Activated naive CD4-positive, alpha-beta T cell treated with anti-CD3 and anti-CD28 coated beads, Interleukin-2, amount 50 U/mL, for 16 hours (primary cell): ENCODE measurements at places on chromosomes 2 and 18.

DNA sequence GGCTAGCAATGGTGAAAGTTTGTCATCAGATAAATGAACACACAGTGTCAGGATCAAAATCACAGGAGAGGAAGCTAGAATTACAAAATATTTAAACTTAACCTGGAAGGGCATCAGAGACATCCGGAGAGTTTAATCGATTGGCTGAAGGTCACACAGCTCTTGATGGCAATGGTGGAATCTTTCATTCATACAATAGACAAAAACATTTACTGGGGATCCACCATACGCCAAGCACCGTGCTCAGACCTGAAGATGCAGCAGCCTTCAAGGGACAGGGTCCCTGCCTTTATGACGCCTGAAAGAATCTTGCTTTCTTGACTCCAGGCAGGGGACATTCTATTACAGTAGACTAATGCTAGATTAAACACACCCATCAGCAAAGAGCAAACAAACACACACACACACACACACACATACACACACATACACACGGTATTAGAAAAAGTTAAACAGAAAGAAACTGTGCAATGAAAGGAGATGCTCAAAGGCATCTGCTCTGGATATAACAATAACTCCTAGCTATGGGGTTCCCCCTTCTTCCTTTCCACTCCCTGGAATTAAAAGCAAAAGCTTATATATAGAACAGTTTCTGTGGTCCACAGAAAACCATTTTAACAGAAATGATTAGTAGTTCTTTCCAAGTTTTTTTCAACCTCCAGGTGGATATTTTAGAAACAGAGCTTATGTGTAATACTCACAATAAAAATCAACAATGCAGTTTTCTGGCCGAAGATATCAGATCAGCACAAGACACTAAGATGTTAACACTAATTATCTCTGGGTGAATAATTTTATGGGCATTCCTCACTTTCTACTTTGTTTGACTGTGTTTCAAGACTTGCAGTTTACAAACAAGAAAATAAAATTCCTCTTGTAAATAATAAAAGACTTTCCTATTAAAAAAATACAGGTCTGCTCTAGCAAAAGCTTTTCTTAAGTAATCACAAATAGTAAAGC lies 151.7 kb downstream of the ANKRD44 start:
- no peak for DNase-seq

DNA sequence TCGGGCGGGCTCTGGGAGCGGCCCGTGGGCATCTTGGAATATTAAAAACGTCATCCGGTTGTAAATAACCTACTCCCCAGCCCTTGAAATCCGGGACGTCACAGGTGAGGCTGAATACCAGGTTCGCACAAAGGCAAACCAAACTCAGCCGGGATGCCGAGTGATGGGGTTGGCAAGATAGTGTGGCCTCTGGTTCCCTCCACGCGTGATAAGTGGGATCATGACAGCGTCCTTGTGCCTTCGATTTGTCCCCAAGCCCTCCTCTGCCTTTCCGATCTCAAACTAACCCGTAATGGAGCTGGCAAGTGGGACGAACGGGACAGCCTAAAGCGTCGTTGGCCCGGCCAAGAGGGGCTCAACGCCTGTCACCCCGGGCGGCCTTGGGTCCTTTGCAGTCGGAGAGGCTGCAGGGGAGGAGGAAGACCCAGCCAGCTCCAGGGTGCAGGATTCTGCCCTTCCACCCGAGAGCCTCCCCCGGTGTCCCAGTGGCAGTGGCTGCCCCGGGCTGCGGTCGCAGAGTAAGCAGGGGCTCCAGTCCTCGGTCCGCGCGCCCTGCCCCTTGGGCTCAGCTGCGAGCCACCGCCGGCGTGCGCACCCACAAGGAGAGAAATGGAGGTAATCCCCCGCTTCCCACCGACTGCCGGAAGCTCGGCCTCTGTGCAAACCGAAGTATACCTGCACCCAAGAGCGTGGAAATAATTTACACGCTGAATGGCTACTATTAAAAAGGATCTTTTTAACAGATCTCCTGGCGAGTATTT lies 13.4 kb upstream of the PAX3 start:
- DNase-seq = no peak

GRCh38 chr18:49723648-49724180 lies 89.6 kb downstream of the ACAA2 start:
- DNase-seq = no peak

DNA sequence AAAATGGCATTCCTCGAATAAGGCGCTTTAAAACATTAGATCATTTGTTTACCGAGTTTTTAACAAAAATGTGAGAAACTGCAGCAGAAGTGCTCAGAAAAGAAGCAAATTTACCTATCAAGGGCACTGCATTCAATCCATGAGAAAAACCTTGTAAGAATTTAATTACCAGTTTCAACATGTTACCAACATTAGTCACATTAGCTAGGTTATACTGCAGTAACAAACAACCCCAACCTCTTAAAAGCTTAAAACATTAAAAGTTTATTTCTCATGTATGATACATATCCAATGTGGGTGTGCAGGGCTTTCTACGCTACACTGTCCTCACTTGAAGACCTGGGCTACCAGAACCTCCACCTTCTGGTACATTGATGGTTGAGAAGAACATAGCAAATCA lies 68.1 kb upstream of the CCBE1 start:
- DNase-seq = no peak

DNA sequence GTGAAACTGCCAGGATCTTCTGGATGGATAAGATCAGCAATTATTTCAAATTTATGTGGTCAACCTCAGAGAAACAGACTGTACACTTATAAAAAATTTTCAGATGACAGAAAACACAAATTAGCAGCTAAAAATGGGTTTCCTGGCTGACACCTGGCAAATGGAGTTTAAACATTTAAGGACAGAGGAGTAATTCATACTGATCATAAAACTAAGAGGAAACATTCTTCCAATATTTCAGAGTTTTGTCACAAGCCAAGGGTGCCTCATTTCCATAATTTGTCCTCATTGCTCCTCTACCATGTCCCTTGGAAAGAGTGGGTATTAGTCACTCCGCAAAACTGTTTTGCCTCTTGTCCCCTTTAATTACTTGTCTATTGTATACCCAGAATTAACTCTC lies 70.2 kb downstream of the TMEFF2 start:
- DNase-seq = no peak

- no peak for DNase-seq
Observed at GRCh38 chr2:119156105-119156890, 2.3 kb downstream of the C1QL2 start.

DNA sequence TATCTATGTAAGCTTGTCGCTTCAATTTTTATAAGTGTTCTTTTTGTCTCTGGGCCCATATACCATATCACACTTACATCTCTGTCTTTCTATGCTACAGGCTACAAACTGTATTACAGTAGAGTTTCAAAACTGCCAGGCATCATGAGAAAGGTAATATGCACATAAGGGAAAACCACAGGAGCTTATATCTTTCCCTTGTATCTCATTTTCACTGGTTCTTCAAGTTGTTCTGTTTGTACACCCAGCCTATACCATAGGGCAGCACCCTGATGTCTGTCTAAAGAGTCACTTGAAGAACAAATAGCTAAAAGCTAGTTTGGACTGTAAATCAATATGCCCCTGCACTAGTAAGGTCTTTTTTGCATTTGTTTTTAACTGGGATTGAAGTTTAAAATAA lies 366.7 kb downstream of the FIGN start:
- no peak for DNase-seq

DNA sequence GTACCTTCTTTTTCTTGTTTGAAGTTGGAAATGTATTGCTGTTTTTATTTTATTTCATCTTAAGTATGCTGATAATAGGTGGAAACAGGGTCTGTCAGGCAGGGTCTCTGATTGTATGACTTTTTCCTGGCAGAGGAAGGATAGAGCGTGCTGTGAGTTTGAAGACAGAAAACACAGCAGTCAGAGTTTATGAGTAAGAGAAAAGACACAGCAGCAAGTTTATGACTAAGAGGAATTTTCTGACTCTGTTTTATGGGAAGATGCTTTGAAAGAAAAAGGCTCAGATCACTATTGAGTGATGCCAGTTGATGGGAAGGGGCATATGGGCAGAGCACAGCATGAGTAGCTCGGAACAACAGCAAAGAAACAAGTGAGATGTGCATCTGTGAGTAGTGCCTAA lies 379.1 kb downstream of the MEIS1 start:
- no peak for DNase-seq

DNA sequence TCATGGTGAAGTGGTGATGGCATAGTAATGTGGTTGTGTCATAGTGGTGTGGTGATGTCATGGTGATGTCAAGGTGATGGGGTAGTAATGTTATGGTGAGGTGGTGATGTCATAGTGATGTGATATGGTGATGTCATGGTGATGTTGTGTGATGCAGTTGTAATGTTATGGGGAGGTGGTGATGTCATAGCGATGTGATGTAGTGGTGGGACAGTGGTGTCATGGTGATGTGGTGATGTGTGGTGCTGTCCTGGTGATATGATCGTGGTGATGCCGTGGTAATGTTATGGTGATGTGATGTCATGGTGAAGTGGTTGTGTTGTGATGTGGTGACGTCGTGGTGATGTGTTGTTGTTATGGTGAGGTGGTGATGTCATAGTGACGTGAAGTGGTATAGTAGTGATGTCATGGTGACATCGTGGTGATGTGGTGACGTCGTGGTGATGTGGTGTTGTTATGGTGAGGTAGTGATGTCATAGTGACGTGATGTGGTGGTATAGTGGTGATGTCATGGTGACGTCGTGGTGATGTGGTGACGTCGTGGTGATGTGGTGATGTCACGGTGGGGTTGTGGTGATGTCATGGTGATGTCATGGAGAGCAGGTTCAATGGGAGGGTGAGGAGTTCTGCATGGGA lies 242.7 kb upstream of the MYT1L start:
- no peak for DNase-seq

- DNase-seq = no peak
Observed at GRCh38 chr2:140975237-140975636, 1155.6 kb downstream of the LRP1B start.

GRCh38 chr2:225735844-225736243 lies 336.3 kb downstream of the NYAP2 start:
- no peak for DNase-seq

DNA sequence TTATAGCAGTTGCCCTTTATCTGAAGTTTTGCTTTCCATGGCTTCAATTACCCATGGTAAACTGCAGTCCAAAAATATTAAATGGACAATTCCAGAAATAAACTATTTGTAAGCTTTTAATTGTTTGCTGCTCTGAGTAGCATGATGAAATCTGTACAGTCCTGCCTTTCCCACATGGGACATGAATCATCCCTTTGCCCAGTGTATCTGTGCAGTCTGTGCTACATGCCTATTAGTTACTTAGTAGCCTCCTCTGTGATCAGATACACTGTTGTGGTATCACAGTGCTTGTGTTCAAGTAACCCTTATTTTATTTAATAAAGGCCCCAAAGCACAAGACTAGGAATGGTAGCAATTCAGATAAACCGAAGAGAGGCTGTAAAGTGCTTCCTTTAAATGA lies 810.6 kb upstream of the PIK3C3 start:
- no peak for DNase-seq

- DNase-seq = no peak
Observed at GRCh38 chr2:170950221-170950761, 21.2 kb downstream of the GORASP2 start.

DNA sequence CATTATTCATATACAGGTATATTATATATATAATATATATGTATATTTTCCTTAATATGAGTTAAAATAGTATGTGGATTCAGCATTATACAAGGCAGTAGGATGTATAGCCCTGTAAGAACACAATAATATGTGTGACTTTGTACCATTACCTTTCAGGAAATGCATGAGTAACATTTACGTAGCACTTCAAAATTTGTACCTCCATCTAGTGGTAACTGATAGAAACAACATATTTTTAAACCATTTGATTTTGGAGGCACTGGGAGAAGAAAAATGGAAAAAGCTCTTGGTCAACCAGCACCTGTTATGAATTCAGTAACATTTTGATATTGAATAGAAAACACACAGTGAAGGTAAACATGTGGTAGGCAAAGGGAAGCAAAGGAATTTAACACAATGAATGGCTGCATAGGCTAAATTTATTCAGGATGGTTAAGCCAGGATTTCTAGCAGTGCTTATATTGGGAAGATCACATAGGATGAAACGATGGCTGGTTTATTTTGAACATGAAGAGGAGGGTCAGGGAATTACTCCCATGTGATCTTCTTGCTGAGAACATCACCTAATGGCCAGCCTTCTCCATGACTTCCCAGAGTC lies 565.5 kb downstream of the CCDC85A start:
- no peak for DNase-seq

GRCh38 chr2:96952976-96953610 lies 33.3 kb downstream of the FAM178B start:
- no peak for DNase-seq

DNA sequence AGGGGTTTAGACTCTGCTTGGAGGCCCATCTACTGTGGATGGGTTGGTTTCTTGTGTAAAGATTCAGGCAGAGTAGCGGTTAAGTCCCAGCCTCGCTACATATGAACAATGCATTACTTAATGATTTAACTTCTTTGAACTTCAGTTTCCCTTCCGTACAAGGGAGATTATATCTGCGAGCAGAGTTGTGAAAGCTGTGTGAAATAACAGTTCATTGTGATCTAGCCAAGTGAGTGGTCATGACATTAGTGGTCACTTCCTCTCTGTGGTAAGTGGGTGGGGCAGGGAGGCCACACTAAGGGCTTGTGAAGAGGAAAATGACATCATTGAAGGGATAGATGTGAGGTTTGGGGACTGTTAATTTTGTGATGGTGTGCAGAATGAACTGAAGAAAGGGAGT lies 14.1 kb upstream of the MEX3C start:
- no peak for DNase-seq

- peak; percentile 61 for DNase-seq
Observed at GRCh38 chr2:234496835-234497593, at the start of gene ARL4C. TSS of gene ARL4C (minus strand) at chr2:234497081. CDS start at chr2:234496586, 495 bp downstream.

DNA sequence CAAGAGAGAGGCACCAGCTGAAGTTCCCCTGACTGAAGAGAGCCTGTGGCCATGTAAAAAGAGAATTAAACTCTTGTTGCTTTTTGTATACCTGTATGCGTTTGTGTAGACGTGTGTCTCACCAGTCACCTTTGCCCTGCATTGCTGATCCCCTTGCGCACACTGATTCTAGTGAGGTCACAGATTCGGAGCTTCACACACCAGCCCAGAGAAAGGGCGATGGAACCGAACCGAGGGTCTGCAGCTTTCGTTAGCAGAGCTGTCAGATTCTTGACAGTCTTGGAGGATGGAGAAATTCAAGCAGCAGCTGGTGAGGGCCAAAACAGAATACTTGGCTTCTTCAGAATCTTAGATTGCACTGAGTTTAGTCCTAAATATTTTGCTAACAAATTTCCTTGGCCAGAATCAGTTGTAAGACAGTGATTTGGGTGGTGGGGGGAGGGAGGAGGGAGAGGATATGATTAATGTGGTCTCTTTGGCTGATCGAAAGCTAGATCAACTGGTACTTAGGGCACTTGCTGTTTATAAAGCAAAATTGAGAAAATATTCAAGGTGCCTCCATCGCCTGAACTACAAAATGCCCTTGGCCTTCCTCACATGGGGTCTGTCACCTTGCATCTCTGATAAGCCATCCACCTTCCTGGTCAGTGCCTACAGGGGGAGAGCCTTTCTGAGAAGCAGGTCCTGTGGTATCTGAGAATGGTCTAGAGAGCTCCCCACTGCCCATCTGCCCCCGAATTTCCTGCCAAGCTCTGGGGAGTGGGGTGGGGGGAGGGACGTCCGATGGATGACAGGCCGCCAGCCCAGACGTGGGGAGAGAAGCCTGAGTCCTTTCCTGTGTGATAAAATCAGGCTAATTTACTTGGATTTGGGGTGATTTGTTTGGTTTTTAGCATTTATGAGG lies 123.5 kb downstream of the CABLES1 start:
- no peak for DNase-seq
